ENCODE measurements at places on chromosomes 16 and 17. TPM values are rescaled to one million over a fixed set of nuclear protein-coding genes. Genes with fewer than 3 reads are reported as not detected.

CCL7 gene
- not detected for total RNA-seq

MGAT5B gene
- total RNA-seq, result 5.1 TPM

STH gene
- total RNA-seq, result not detected

KRTAP17-1 gene
- total RNA-seq, result not detected

OR1E2 gene
- total RNA-seq, result not detected

DNAH3 gene
- total RNA-seq, result not detected

CFAP20 gene
- 84.2 TPM for total RNA-seq

TEKT1 gene
- total RNA-seq, result not detected

SLC13A5 gene
- 0.08 TPM for total RNA-seq

EPN3 gene
- 0.84 TPM for total RNA-seq

JPH3 gene
- 1.9 TPM for total RNA-seq

C16orf86 gene
- 4.5 TPM for total RNA-seq

MT1F gene
- total RNA-seq, result 9.4 TPM

C1QTNF8 gene
- not detected for total RNA-seq

KCTD19 gene
- 0.21 TPM for total RNA-seq

DNAAF8 gene
- total RNA-seq, result 1.8 TPM

CDYL2 gene
- 8.4 TPM for total RNA-seq

RAP1GAP2 gene
- total RNA-seq, result 42.8 TPM

XAF1 gene
- 13.3 TPM for total RNA-seq

CSH1 gene
- total RNA-seq, result not detected

WFIKKN1 gene
- 0.08 TPM for total RNA-seq

OR1F1 gene
- total RNA-seq, result not detected

MEIOB gene
- 5.0 TPM for total RNA-seq

NME3 gene
- 44.9 TPM for total RNA-seq

KRTAP1-5 gene
- not detected for total RNA-seq

DPEP3 gene
- not detected for total RNA-seq

KRT20 gene
- not detected for total RNA-seq

CSH2 gene
- not detected for total RNA-seq

ESRP2 gene
- total RNA-seq, result 42.0 TPM

SLC2A4 gene
- total RNA-seq, result 0.38 TPM

C17orf100 gene
- 0.34 TPM for total RNA-seq

CRYM gene
- 2.0 TPM for total RNA-seq

NOD2 gene
- 0.46 TPM for total RNA-seq

TTYH2 gene
- total RNA-seq, result 1.8 TPM

MBTPS1 gene
- 70.9 TPM for total RNA-seq

MSI2 gene
- total RNA-seq, result 30.5 TPM

KRT16 gene
- total RNA-seq, result 4.8 TPM

KRT40 gene
- not detected for total RNA-seq

CPNE2 gene
- total RNA-seq, result 23.4 TPM

PRSS21 gene
- 0.29 TPM for total RNA-seq

C17orf50 gene
- total RNA-seq, result not detected

TP53TG3C gene
- not detected for total RNA-seq

NLGN2 gene
- total RNA-seq, result 8.3 TPM

E4F1 gene
- 28.6 TPM for total RNA-seq

CLEC18A gene
- 11.6 TPM for total RNA-seq

RBL2 gene
- 35.9 TPM for total RNA-seq

SCIMP gene
- not detected for total RNA-seq

KRT12 gene
- not detected for total RNA-seq
